Urothelium cell line (cell line): ENCODE measurements at places on chromosomes 2 and 18.

GRCh38 chr2:55109219-55109891 is 59.1 kb upstream of the RTN4 start:
- peak; percentile 40 for DNase-seq

GRCh38 chr2:124025171-124025580 is at the start of gene CNTNAP5:
TSS of gene CNTNAP5 (plus strand) at chr2:124025287. CDS start at chr2:124025651, 364 bp downstream.
- peak; percentile 92 for DNase-seq

- DNase-seq = no peak
Observed at GRCh38 chr18:79400591-79401381, 5.1 kb downstream of the NFATC1 start.

DNA sequence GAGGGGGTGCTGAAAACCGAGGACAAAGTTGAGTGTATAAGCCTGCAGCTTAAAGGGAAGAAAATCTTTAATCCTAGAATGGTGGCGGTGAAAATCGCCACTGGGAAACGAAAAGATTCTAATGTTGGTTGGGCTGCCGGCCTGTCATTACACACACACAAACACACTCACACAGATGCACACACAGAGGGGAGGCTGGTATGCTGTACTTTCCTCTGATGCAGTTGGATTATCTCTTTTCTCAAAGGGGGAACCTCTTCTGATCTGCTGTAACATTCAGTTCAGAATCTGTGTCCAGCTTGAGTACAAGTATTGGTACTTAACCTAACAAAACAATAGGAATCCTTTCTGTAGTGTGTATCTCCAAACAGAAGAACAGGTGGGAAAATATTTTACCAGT is 39.0 kb downstream of the ANXA4 start:
- no peak for DNase-seq

DNA sequence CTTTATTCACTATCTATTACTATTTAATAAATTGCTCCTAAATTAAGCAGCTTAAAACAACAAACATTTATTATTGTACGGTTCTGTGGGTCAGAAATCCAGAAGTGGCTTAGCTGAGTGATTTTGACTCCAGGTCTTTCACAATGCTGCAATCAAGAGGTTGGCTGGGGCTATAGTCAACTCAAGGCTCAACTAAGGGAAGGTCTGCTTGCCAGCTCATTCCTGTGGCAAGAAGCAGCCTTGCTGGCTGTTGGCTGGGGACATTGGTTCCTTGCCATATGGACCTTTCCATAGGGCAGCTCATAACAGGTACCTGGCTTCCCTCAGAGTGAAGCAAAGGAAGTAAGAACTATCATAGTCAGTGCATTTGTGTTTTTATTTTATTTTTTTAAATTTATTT is 5.0 kb upstream of the MRPL19 start:
- no peak for DNase-seq

DNA sequence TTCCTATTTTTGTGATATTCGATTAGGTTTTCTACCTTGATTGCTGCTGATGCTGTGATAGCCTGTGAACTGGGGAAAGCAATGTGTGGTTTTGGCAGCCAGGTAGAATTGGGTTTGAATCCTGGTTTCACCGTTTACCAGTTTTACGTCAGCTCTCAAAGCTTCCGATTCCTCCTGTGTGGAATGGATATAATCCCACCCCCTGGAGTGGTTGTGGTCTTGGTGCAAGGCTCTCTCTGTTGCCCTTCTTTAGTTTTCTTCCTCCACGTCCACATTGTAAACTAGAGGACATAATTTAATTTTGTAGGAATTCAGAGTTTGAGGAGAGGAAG is 45.0 kb downstream of the PHLPP1 start:
- no peak for DNase-seq

- no peak for DNase-seq
Observed at GRCh38 chr2:206069417-206069816, 16.6 kb downstream of the INO80D start.

GRCh38 chr2:128922154-128922553 is 603.5 kb upstream of the HS6ST1 start:
- DNase-seq = no peak

DNA sequence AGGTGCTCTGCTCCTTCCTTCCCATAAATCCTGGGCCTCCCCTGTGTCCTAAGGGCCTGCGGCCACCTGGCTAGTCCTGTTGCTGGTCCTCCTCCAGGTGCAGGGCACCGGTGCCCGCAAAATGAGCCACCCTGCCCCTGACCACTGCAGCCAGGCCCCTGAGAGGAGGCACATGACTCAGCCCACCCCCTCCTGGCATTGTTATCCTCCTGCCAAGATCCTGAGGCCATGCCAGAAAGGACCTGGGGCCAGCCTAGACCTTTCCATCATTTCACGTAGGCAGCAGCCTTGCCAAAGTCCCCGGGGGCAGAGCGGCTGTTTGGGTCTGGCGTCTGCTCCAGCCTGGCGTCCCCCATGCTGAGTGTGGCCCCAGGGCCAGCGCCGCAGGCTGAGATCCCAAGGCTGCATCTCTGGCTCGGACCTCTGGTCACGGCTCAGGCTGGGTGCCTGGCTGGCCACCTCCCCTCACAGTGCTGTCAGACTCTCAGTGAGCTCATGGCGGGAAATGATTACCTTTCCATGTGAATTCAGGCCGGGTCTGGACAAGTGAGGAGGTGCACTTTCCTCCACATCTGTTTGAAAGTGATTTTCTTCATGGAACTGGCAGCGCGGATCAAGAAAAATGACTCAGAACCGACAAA is 81.0 kb downstream of the NDUFA10 start:
- no peak for DNase-seq

- DNase-seq = peak; percentile 12
Observed at GRCh38 chr18:36850527-36851201, 21.7 kb downstream of the KIAA1328 start.

- no peak for DNase-seq
Observed at GRCh38 chr2:37318401-37318800, 6.2 kb downstream of the PRKD3 start.

DNA sequence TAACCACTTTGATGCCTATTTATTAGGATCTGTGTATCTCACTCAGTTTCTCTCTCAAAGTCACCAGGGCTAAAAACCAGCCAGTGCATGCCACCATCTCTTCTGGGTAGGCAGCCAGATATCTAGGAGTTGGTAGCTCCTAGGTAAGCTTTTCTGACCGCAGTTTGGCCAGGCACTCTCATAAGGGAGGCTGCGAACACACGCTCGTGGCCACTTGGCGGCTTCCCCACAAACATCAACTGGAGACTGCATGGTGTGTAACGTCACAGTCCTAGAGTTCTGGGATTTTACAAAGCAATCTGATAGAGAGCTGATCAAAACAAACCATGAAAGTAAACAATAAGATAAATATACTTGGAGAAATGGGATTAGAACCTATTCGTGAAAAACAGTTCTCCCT is 424.3 kb upstream of the ACVR2A start:
- DNase-seq = no peak

DNA sequence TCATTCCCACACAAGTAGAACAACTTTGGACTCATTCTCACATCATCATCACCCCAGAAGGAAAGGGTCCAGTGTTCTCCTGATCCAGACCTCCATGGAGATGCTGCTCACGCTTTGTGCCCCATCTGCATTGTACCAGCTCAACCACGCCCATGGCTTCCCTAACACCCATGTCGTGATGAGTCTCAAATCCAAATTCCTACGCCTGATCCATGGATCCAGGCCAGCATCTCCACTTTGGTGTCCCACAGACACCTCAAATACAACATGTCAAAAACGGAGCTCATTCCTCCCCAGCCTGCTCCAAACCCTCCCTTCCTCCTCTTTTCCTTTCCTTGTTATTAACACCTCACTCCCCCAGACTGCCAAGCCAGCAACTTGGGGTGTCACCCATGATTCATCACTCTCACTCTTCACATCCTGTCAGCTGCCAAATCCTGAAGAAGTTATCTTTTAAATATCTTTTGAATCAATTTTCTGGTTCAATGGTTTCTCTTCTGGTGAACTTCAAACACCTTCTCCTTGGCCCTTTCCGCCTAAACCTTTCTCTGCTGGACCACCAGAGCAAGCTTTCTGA is 30.2 kb upstream of the FAM124B start:
- DNase-seq = no peak

- no peak for DNase-seq
Observed at GRCh38 chr2:122007577-122007976, 252.1 kb downstream of the TSN start.

DNA sequence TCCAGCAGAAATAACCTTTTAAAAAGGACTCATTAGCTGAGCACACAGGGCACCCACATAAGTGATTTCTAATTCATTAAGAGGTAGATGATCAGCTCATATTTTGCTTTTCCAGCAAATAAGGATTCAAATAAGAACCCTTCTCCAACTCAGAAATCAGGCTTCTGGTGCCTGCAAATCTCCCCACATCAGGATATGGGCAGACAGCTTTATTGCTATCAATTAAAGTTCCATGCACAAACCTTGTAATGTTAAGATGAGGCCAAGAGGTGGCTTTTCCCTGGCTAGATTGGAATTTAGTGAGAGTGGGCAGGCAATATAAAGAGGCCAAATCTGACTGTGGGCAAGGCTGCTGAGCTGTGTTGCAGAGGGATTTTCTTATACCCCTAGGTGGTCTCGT is 193.6 kb downstream of the SH3RF3 start:
- no peak for DNase-seq

DNA sequence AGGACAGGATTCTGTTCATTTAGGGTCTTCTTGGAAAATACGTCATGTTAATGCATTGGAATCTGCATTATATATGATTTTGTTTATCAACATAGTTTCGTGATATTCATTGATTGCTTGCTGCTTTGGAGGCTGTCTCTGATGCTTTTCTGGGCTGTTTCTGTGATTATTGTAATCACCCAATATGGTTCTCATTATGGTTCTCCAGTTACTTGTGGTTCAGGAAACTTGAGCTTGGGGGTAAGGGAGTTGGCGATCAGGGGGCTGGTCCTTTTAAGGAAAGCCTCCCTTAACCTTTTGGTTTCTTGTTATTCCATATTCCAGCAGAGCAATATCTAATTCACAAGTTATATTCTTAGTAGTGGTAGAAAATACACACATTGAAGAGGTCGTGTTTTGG is 17.4 kb upstream of the STON1 start:
- DNase-seq = no peak

GRCh38 chr2:164560902-164561301 is 60.4 kb downstream of the GRB14 start:
- DNase-seq = no peak

DNA sequence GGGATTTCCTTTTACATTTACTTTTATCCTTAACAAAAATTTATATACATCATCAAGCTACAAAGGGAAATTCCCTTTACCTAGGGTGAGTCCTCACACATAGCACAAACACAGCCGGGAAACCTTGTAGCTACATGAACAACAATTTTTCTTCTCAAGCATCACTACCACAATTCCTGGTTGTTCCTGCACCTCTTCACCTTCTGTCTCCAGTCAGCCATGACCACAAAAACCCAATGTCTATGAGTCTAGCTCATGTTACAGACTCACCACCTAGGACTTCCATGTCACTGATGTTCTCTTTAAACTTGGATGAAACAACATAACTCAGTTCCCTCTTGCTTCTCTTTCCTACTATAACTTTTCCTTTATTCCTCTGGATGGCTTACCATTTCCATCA is 460.4 kb downstream of the MBD2 start:
- no peak for DNase-seq

GRCh38 chr2:63434024-63435001 is 154.0 kb downstream of the WDPCP start:
- no peak for DNase-seq

DNA sequence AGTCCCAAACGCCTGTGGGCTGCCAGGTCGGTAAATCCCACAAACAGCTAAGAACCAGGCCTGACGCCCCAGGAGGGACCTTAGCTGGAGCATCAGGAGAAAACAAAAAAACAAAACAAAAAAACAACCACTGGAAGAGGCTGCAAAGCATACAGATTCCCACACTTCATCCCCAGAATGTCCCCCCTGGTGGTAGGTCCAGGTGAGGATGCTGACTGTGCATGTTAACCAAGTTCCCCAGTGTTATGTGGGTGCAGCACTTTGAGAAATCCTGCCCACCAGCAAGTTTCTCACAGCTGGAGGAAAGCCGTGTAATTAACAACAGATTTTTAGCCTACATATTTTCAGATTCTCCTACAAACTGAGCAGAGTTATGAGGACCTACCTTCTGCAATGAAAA is 15.1 kb downstream of the ST3GAL5 start:
- DNase-seq = no peak

- DNase-seq = no peak
Observed at GRCh38 chr2:154198866-154199265, 327.1 kb downstream of the GALNT13 start.

DNA sequence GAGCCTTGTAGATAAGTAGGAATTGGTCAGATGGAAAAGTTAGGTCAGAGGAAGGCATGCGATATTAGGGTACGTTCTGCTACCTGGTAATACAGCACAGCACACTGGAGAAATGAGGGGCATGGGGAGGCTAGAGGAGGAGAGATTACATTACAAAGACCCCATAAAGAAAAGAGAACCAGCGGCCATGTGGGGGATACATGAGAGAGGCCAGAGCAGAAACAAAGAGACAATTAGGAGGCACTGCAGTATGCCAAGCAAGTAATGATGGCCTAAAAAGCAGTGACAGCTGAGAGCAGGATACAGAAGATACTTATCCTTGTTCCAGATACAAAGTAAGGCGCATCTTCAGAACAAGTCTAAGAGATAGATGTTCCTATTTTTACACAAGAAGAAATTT is 40.0 kb downstream of the TXNL1 start:
- no peak for DNase-seq

DNA sequence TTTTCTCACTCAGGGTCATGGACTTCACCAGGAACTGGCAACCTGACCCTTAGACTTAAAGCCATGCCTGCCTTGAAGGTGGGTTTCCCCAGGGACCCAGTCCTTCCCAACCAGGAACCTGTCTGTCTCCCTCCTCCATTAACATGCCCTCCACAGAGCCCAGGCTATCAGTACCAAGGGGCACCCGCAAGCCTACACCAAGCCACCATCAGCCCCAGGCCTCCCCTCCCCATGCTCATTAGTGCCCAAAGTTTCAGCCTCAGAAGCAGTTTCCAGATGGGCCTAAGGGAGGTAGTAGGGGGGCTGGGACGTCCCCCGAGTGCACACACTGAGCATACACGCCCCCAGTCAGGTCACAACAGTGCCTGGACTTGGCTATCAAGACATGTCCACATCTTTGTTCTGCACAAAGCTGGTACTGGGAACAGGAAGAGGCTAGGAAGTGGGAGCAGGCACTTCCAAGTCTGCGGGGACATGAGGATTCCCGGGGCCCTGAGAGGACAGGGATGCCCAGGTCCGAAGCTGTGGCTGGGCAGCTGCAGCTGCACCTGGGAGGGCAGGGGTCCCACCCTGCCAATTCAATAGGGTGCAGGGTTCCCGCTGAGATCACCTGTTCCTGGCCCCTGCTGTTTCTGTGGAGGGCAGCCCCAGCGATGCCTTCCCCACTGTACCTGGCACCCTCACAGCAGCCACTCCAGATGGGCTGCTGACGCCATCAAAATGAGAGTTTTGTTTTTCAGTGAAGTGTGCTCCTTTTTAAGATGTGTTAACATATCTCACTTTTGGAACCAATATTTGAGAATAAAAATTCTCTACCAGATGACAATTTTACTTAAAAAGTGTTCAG is 731.4 kb downstream of the NR4A2 start:
- DNase-seq = no peak

DNA sequence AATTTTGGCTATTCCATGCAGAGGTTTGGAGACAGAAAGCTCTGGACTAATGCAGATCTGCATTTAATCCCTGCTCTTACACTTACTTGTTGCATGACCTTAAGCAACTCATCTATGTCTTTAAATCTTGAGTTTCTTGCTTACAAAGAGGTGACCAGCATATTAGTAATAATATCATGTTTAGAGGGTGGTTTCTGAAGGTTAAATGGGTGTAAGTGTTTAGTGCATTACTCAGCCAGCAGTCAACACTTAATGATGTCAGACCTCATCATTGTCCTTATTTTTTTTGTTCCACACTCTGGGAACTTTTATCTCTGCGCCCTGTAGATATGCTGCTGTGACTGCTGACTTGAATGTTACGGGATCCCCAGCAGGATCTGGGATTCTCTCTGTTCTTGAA is 1.7 kb downstream of the IL1RL1 start:
- no peak for DNase-seq
